ENCODE measurements at places on chromosomes 7 and 10.

DNA sequence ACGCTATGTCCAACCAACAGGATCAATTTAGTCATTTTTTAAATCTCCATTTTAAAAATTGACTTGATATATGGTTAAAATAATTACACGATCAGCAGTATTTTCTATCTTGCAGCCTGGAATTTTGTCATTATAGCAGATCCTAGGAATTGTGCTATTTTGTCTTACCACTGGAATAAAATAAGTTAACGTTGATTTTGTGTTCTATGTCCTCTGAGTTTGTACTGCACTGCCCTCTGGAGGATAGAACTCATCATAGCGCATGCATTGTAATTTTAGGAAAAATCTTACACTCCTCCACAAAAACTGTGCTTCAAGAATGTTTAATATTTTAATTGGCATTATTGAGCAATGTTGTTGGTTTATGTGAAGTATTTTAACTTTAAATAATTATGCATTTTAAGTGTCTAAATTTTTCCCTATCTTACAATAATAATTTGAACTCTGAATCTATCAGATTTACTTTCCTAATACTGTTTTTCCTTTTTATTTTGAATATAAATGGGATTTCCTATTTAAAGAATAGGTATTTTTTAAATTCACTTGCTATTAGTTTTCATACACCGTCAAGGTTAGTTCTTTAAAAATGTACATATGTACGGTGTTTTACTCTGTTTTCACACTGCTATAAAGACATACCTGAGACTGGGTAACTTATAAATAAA lies 220.1 kb downstream of the PPP1R3A start:
- peak; percentile 3 for DNase-seq

GRCh38 chr7:41206267-41206666 lies 496.6 kb downstream of the INHBA start:
- DNase-seq = no peak

DNA sequence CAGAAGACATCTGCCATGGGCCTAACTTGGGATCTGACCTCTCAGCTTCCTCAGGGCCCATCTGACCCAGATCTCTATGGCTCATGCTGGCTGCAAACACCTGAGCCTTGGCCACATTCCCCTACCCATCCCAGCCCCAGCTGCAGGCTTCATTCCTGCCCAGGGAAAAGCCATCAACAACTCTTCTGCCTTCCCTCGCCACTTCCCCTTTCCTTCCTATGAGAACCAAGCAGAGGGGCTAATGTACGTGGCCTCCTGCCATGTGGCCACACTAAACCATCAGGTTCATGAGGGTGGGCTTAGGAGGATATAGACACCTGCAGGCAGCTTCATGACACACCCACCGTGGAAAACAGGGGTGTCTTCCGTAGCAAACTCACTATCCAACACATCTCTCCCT lies 312.2 kb downstream of the GALNT17 start:
- no peak for DNase-seq

- no peak for DNase-seq
Measured at GRCh38 chr10:36573246-36573645, 552.2 kb upstream of the ANKRD30A start.

DNA sequence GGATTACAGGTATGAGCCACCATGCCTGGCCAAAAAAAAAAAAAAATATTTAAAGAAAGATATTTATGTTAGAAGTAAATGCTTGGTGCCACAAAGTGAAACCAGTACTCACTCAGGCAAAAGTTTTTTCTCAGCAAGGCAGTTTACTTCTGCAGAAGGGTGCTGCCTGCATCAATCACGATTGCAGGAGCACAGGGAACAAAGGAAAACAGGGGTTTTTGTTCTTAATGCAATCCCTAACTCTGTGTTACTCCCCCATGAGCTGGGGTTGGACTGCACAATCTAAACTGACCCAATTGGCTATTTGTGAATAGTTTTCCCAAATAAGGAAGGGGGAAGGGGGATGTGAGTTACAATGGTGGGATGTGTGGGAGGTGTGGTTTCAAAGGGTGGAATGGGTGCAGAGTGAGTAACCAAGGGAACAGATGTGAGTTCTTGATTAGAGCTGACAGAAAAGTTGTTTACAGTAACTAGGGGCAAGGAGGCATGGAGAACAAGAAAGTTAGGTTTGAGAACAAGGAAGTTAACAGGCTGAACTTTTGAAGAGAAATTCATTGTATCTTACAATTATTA lies 255.4 kb downstream of the TYW1 start:
- no peak for DNase-seq

- peak; percentile 30 for DNase-seq
Measured at GRCh38 chr10:79018521-79019011, 50.2 kb upstream of the ZMIZ1 start.

GRCh38 chr10:79101560-79102497 lies 33.1 kb downstream of the ZMIZ1 start:
- no peak for DNase-seq

All from foreskin fibroblast (primary cell).